ENCODE measurements at places on chromosomes 1 and 21. TPM values are rescaled to one million over a fixed set of nuclear protein-coding genes. Genes with fewer than 3 reads are reported as not detected.

Gene CATSPERE
- 1.4 TPM for total RNA-seq

DNA sequence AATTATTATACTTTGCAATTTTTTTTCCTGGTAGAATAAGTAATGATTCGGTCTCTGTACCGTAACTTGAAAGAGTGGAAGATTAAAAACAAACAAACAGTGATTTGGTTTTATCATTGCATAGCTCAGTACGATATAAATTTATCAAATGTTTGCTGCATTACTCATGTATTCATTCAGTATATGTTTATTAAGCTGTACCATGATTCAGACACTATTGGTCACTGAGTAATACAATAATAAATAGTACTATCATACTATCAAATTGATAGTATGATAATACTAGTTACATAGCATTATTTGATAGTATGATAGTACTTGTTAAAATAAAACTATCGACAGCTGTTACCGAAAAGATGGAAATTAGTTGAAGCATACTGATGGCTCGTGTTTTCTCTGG lies 12.1 kb downstream of the CENPF start:
- DNase-seq = no peak

DNA sequence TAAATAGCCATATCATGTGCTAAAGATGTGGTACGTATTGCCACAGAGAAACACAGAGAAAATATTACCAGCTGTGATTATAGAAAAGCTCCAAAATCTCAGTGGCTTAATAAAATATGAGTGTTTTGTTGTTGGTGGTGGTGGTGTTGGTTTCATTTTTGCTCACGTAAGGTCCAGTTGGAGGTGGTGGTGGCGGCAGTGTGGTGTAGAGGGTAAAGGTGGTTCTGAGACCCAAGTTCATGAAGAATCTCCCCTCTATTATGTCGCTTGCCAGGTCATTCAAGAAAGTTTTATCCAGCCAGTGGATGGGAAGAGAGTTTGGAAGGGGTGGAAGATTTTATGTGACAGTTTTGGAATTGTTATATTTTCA lies 217.6 kb upstream of the SAMSN1 start:
- no peak for DNase-seq

GRCh38 chr1:84425150-84425896 lies 27.0 kb downstream of the DNASE2B start:
- no peak for DNase-seq

Gene KRTAP19-3
- total RNA-seq = not detected

Gene HAO2
- total RNA-seq = not detected

GRCh38 chr1:178412400-178412770 lies 84.4 kb downstream of the CLEC20A start:
- DNase-seq = peak; percentile 3

- DNase-seq = no peak
These were observed 114.3 kb upstream of the GRIK3 start for GRCh38 chr1:37148663-37149062.

- DNase-seq = peak; percentile 87
These were observed 4.9 kb downstream of the ASAP3 start for GRCh38 chr1:23478896-23479665.

DNA sequence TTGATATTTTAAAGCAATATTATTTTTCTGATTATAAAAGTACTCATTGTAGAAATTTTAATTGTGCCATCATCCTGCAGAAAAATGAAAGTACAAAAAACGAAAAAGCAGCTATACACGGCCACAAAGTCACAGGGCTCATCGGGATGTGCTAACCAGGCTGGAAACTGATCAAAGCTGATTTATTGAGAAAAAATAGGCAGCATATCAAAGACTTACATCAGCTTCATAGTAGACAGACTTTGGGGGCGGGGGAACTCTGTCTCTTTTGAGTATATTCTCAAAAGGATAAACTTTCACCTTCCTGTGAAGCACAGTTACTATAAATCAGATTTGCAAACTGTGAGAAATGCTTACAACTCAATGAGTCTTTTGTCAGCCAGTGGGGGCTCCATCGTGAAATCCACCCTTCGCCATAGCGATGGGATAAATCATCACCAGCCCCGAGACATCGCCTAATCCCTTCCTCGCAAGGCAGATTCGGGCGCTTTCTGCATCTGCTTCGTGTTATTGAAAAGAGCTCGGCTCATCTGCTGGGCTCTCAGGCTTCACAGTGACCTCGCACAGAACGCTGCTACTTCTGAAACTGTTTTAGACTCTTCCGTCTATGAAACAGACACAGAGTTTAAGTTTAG lies 69.2 kb upstream of the ERG start:
- peak; percentile 40 for DNase-seq

Gene NECTIN4
- not detected for total RNA-seq

DNA sequence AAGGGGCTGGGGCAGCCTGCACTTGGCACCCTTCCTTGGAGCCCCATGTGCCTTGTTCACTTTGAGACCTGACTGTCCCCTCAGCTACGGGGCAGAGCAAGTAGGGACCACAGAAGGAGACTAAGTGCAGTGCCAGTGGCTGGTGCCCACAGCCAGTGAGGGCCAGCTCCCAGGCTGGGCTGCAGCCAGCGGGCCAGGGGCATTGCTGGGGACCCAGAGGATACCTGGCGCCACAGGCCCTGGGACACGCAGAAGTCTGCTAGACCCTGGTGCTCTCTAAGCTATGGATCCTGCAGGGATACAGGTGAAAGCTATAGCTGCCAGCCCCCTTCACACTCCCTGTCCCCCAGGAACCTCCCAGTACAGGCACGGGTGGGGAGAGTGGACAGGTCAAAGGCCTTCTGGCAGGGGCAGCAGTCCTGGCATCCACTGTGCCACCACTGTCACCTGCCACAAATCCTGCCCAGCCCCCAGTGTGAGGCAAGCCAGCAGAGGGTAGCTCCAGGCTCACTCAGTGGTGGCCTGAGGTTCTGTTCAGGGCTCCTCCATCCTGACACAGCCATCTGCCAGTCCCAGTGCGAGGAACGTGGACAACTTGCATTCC lies 1.3 kb downstream of the CLCNKA start:
- no peak for DNase-seq

Gene CFAP74
- 0.63 TPM for total RNA-seq

DNA sequence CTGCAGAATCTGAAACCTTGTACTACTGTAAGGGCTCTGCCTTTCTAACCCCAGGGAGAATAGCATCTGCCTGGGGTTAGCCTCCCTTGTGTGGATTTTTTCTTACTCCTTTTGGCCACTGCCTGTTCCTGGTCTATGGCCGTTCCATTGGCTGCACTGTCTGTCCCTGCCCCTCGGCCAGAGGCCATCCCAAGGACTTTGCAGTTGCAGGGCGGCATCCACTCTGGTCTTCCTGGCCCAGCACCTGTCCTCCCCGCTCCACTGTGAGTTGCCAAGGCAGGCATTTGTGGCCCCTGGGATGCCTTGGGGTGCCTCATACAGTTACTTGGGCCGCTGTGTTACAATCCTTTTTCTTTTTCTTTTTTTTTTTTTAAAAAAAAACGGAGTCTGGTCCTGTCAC lies 45.8 kb downstream of the PDE9A start:
- no peak for DNase-seq

- no peak for DNase-seq
These were observed 264.5 kb downstream of the TTLL7 start for GRCh38 chr1:83734420-83734819.

DNA sequence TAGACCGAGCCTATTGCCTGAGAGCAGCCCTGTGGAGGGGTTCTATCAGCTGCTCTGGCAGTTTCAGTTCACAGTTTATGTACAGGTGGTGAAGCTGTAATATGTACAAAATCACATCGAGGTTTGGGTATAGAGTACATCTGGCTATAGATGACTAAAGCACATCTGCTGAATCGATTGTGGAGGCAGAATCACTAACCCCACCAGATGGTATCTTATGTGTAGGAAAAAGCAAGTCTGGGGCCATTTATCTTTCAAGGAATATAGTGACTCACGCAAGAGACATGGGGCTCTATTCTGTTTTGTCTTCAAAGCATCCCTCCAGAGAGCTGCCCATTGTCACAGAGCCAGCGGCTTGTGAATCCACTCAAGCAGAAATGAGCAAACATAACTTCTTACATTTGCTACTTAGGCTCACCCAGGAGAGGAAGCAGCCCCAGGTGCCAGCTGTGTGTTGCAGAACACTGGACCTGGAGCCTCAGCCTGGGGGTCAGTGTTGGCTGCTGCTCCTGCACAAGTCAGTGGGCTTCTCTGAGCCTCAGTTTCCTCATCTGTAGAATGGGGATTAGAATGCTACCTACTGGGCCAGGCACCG lies 21.3 kb downstream of the MIIP start:
- no peak for DNase-seq

DNA sequence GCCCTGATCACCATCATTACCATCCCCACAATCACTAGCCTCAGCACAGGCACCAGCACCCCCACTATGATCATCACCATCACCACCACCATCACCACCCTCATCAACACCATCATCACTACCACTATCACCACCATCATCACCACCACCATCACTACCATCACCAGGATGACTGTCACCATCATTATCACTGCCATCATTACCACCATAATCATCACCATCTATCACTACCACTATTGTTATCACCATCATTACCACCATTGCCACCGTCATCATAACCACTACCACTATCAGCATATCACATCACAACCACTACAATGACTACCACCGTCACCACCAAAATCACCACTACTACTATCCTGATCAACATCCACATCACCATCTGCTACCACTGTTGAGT lies 57.3 kb upstream of the CASZ1 start:
- DNase-seq = no peak

- DNase-seq = no peak
These were observed 161.3 kb downstream of the NEK7 start for GRCh38 chr1:198318085-198318484.

GRCh38 chr1:231217056-231217455 lies 24.0 kb upstream of the GNPAT start:
- no peak for DNase-seq

GRCh38 chr1:187042538-187042937 lies 213.8 kb downstream of the PLA2G4A start:
- DNase-seq = no peak
